ENCODE measurements at places on chromosomes 12 and 14. TPM values are rescaled to one million over a fixed set of nuclear protein-coding genes. Genes with fewer than 3 reads are reported as not detected.

OR4E2 gene
- not detected for total RNA-seq

KRT83 gene
- total RNA-seq, result not detected

PCNX4 gene
- 50.9 TPM for total RNA-seq

NANOG gene
- not detected for total RNA-seq

ACSM4 gene
- total RNA-seq, result not detected

TAS2R42 gene
- not detected for total RNA-seq

Data from smooth muscle cell of bladder (primary cell).